ENCODE measurements at places on chromosomes 1 and 21. TPM values are rescaled to one million over a fixed set of nuclear protein-coding genes. Genes with fewer than 3 reads are reported as not detected.

DNA sequence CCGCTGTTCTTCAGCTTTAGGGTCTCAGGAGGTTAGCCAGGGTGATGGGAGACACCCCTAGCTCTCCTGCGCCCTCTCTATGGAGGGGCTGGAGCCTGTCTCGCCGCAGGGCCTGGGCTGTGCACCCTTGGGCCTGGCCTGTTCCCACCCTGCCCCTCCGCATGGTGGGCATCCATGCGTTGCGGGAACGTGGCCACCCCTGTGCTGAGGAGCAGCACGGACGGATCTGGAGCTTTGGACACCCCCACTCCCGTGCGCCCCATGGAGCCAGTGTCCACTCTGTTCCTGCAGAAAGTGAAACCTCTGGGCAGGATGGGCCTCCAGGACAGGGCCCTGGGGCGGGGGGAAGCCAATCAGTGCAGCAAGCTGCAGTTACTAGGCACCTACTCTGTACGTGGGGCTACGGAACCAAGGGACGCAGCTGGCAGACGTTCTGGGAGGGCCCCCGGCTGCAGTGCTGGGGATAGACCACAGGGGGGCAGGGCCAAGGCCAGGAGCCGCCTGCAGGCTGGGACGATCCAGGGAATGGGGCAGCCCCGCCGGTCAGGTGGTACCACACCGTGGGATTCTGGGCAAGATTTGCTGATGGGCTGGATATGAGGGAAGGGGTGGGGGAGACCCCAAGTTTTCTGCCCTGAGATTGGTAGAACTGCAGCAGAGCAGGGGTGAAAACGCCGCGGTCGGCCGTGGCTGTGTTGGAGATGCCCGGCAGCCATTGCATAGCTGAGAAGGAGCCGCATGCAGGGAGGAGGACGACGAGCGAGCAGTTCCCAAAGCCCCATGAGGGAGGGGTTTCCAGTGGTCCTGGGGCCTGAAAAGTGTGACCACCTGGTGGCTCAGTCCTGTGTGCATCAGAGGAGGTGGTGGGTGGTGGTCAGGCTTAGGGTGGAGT lies 43.3 kb downstream of the TP73 start:
- no peak for DNase-seq

DNA sequence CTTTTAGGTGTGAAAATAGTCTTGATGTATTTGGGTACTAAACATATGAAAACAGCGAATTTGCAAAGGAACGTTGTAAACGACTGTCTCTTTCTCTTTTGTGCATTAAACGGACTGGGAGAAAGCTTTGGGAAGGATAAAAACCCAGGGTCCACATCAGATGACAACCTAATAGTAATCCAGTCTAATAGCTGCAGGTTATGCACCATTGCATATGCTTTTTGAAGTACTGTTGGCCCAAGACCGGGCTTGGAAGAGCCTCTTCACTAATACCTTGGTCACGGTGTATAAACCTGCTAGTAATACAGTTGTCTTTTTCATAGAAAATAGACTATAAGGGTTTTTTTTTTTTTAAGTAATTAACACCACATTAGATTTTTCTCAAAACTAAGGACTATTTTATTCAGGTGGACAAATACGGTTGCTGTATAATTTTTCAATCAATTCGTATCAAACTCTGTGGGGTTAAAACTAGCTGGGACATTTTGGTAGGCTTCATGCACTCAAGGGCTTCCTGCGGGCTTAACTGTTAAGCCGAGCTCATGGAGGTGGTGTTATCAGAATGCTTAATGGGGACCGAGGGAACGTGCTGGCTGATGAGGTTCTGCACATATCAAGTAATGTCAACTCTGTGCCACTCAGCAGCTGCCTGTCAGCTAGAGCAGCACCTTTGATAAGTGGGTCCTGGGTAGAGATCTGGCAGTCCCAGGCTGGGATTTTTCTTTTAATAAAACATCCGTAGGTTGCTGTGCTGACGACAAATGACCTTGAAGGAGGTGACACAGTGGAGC lies 2.1 kb downstream of the RYR2 start:
- DNase-seq = no peak

Gene PGBD5
- polyA plus RNA-seq = 7.0 TPM

- DNase-seq = no peak
Observed at GRCh38 chr1:6820899-6821298, 35.6 kb downstream of the CAMTA1 start.

Gene GFI1
- 0.26 TPM for polyA plus RNA-seq

Gene CCDC27
- polyA plus RNA-seq = 0.32 TPM

Gene ANGPTL3
- polyA plus RNA-seq = 7.2 TPM

GRCh38 chr1:223645903-223646302 lies 19.6 kb downstream of the CAPN8 start:
- no peak for DNase-seq

Gene LRRC7
- 7.1 TPM for polyA plus RNA-seq

GRCh38 chr1:2433936-2434655 lies 21.7 kb upstream of the PEX10 start:
- no peak for DNase-seq

Gene TACSTD2
- 25.9 TPM for polyA plus RNA-seq

Gene C1orf56
- 9.1 TPM for polyA plus RNA-seq

Gene ELAVL4
- 3.9 TPM for polyA plus RNA-seq

DNA sequence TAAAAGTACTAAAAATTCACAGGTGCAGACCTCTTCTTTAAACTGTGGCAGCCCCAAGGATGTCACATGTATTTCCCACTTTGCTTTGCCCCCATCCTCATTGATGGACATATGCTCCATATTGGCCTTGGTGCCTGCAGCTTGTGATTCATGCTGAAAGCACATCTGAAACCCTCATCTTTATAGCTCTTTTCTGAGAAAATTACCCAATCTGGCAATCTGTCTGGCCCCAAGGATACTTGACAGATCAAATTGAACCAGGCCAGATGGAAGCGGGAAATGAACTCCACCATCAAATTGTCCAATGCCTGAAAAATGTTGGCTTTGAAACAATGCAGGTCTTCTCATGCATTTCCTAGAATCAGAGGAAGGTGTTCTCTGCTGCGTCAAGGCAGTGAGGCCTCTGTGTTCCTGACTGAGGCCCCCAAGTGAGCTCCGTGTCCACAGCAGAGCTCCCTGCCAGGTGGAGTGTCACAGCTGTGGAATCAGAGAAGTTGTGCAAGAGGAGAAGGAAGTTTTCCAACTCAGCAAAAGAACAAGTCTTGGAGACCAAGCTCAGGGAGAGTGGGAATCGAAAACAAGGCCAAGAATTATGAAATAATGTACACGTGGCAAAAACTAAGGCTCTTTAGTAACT lies 323.7 kb downstream of the PLPP3 start:
- DNase-seq = no peak

- no peak for DNase-seq
Observed at GRCh38 chr1:111776391-111776790, 20.7 kb downstream of the DDX20 start.

DNA sequence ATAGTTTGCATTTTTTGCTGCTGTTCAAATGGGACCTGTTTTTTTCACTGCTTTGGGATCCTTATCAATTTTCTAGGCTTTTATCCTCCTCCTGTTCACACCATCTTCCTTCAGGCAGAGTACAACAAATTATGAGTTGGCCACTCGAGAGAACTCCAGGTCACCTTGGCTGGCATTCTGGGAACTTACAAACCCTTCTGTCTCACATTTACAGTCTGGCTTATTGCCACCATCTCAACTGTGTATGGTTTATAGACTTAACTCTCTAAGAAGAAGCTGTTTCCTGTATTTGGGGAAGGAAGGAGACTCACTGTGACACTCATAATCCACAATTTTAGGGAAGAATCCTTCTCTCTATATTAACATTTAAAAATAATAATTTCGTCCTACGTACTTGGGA lies 5.4 kb upstream of the ZNF691 start:
- DNase-seq = no peak

DNA sequence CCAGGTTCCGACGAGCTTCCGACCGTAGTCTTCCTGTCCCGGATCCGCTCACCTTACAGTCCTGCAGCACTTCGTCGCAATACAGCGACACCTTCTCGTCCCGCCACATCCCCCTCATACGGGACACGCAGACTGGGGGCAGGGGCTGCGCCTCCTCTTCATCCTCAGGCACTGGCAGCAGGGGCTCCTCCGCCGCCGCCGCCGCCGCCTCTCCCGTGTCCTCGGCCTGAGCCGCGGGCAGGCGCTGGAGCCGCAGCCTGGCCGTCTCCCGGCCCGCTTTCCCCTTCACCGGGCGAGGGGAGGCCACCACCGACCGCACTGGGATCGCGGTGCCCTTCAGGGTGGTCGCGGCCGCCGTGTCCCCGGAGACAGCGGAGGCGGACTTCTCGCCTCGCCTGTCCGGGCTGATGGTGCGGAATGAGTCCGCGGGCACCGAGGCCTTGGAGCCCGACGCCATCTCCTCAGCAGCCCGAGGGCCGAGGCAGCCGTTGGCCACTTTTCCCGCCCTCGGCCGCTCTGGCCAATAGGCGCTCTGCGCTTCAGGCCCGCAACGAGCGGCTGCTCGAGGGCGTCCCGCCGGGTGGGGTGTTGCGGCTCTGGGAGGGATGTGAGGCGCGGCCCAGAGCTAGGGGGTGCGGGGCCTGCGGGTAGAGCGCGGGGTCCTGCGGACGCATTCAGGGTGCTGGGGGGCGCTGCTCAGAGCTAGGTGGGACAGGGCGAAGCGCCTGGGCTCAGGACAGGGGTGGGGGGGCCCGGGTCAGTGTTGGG lies at the start of gene SHCBP1L:
Gene SHCBP1L, minus strand, starts transcription at position 490 of the 768 bp plus-strand sequence. Its CDS starts 33 bp downstream, at position 457.
- no peak for DNase-seq

DNA sequence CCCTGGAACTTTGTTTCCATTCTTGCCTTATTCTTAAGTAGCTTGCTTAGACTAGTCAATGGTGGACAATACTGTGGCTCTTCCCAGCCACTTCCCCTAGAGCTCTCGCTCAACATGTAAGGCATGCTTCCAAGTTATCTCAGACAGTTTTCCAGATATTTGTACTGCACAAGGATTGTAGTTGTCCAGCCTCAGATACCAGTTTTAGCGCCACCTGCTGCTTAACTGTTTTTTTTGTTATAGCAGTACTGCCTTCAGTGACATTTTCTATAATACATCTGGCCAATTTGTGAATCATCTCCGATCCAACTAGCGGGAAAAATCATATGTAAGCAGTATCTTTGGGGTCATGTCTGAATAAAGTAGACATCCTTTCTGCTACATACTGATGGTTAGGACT lies 346.7 kb upstream of the ADGRL4 start:
- DNase-seq = no peak

GRCh38 chr1:237748171-237748960 lies 142.4 kb downstream of the ZP4 start:
- no peak for DNase-seq

Data from renal cortex interstitium (tissue), 15 donors.